HT1080 (cell line): ENCODE measurements at places on chromosomes 3 and 15.

DNA sequence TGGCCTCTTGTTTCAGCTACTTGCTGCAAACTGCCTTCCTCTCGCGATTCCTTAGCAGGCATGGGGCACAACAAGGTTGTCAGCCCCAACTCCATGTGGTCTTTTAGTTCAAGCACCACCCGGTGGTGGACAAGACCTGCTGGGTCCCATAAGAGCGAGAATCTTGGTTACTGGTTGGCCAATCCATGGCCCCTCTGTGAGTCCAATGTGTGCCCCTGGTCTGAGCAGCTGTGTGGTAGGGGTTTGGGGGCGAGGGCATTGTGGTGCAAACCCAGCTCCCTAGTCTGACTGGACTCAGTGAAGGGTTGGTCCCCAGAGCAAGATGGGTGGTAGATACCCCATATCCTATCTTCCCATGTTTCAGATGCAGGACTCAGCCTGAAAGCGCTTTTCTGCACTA is 48.8 kb downstream of the MESD start:
- DNase-seq, result no peak

DNA sequence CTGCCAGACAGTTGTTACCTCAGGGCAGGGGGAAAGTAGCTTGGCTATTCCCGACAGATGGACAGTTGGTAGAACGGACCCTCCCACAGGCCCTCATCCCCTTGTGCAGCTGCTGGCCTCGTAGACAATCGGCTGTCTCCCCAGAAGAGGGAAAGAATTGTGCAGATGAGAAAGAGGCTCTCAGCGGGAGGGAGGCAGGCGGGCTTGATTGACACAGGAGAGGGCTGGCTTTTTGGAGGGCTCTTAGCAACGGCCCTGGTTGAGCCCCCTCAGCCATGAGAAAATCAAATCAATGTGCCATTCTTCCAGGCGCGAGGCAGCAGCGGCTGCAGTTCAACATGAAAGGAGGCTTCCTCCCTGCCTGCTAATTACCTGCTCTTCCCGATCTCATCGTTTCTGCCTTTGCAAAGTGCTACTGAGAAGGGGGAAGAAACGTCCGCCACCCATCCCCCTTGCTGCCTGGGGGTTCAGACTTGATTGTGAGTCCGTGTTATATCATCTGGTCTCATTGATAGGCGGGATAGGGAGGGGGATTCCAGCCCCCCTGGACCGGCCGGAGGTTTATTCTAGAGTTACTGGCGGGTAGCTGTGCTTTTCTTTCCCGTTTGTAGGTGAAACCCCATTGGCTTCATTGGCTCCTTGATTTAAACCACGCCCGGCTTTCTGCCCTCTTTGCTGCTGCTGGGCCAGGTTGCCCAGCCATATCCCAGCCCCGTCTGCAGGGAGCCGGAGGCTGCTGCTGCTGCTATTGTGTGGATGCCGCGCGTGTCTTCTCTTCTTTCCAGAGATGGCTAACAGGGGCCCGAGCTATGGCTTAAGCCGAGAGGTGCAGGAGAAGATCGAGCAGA is at the start of gene TAGLN3:
Gene TAGLN3 (plus strand): TSS at position 287 of the 848 bp plus-strand sequence. CDS start 501 bp downstream, at position 788.
- DNase-seq, result peak; percentile 53

GRCh38 chr15:62291262-62291661 is 126.2 kb upstream of the C2CD4B start:
- DNase-seq, result no peak

- no peak for DNase-seq
Measured at GRCh38 chr3:66485291-66485968, 15.4 kb downstream of the LRIG1 start.

DNA sequence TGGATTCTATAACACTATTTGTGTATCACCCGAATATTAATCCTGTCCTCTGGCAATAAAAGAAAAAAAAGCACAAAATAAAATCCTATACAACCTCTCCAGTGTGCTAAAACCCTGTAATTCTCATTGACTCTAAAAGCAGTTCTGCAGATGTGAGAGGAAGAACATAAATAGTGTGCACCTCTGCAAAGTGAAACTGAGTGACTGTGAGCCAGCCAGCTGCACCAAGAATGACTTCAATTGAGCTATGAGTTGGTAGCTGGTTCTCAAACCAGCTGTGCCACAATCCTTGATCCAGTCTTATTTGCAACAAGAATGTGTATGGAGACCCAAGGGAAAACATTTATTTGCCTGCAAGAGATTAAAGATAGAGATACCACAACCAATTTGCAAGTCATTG is 31.2 kb upstream of the COL8A1 start:
- DNase-seq, result no peak

- DNase-seq, result peak; percentile 65
Measured at GRCh38 chr3:145124900-145125678, 1035.9 kb downstream of the PLOD2 start.

- DNase-seq, result no peak
Measured at GRCh38 chr3:45826321-45826720, 15.6 kb downstream of the LZTFL1 start.
